ENCODE measurements at places on chromosomes 1 and 21.

- DNase-seq: no peak
These were observed 6.0 kb downstream of the CADM3 start for GRCh38 chr1:159177272-159177907.

GRCh38 chr1:19680644-19681043 is 16.0 kb downstream of the HTR6 start:
- no peak for DNase-seq

DNA sequence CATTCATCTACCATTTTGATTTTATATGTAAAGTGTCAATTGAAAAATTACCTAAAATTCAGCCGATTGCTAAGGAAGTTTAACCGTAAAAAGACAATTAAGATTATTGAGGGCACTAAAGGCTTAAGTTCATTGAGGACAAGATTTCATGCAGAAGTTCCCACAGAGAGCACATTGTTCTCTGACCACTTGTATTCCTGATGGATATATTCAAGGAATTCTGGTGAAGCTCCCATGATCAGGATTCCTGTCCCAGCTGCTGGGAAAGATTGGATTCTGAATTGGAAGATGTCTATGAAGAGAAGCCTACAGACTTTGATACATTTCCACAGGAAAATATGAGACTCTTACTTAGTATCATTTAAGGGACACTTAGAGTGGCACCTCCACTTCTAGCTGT is 209.2 kb upstream of the KCTD3 start:
- DNase-seq: no peak

GRCh38 chr1:8461351-8462110 is 143.6 kb downstream of the SLC45A1 start:
- DNase-seq: no peak

DNA sequence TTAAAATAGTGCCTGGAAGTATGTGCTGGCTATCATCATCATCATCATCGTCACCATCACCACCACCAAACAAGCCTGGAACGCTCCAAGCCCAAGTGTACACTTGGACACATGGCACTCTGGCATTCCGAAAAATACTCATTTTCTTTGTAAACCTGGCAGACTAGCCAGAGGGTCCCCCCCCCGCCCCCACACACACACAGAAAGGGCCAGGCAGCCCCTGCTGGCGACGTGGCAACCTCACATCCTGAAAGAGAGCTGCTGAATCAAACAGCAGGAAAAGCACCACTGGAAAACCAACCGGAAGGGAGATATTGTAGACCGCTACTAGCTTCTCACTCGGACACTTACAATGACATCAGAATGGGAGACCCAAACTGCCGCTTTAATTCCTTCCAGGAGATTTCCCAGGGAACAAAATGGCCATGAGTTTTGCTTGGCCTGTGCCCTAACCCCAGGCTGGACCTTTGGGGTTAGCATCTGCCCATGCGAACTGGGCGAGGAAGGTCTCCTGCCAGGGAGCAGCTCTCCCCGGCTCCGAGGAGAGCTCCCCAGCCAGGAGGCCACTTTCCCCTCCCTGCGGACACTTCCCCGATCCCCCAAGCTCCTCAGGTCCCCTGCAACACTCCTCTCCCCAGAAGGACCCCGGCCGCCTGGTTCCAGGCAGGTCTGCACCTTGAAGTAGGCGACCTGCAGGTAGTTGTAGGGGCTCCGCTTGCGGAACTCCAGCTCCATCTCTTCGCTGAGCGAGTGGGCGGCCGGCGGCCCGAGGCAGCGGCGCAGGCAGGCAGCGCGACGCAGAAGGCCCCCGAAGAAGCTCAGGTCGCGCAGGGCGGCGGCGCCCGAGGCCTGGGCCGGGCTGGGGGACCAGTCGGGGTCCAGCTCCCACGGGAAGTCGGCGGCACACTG is 742 bp downstream of the P3H1 start:
- peak; percentile 52 for DNase-seq

DNA sequence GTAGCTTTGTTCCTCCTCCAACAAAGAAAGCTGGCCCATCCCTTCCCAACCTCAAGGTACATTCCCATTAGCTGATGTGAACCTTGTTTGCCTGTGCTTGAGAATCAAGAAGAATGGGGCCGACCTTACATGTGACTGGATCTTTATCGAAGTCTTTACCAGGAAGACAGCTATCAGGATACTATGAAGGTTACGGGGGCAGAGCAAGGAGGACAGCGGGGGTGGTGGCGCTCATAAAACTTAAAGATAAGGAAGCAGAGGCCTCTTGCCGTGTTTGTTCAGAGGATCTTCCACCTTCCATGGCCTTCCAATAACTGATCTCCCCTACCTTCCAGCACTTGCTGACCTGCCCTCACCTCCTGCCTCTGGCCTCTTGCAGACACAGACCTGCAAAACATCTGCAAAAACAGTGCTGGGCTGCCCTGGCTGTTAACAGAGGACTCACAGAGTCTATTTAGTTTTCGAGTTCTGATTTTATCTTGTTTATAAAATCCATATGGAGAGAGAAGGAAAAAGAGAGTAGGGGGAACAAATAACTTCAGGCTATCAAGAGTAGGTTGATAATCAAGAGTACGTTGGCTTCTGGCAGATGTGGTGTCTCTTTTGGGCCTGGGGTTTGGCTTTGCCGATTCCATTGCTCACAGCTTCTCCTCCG is 198.0 kb downstream of the HUNK start:
- DNase-seq: no peak

- DNase-seq: no peak
These were observed 44.9 kb upstream of the BARHL2 start for GRCh38 chr1:90761781-90762589.

GRCh38 chr21:27795418-27795817 is 828.5 kb upstream of the ADAMTS5 start:
- no peak for DNase-seq

DNA sequence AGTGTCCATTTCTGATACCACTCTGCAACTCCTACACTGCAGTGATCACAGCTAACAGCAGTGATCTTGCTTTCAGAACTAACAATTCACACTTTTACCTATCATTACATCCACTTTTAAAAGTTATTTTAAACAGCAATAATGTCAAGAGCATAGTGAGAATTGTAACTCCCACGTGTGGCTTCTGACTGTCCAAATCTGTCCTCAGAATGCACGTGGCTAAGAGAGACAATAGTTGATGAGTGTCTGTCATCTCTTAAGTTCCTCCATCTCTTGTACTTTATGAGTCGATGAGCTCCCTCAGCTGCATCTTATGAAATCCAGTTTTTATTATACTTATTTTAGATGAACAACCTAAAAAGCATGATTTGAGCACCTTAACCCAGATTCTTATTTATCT is 16.5 kb upstream of the CFHR5 start:
- no peak for DNase-seq

- DNase-seq: no peak
These were observed 94.1 kb upstream of the VANGL1 start for GRCh38 chr1:115547696-115548095.

DNA sequence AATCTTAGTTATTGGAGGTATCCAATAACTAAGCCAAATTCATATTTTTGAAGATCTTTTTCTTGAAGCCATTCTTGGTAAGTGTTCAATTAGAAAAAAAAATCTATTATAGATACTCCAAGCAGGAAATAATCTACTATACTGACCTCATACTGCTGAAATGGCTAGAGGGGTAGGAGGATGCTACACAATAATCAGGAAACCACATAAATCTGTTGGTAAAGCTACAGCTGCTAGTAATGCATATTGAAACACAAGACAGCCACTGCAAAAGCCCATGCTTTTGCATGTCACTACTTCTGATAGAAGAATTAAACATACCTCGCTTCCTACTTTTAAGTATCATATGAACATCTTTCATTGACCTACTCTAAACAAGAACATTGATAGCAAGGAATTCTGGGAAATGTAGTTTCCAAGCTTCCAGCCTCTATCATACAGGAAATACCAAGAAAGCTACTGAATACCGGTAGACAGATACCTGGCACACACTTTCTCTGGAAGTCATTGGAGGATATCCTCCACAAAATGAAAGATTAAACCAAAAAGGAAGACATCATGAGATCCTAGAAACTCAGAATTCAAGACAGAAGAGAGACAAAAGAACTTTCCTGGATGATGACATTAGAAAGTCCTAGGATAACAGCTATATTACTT is 103.0 kb upstream of the VAV3 start:
- no peak for DNase-seq

- peak; percentile 87 for DNase-seq
These were observed at the start of gene KCNC4 for GRCh38 chr1:110209715-110210603. Gene KCNC4, plus strand, starts transcription at chr1:110210314. Its CDS starts 1,186 bp downstream, at chr1:110211500.

DNA sequence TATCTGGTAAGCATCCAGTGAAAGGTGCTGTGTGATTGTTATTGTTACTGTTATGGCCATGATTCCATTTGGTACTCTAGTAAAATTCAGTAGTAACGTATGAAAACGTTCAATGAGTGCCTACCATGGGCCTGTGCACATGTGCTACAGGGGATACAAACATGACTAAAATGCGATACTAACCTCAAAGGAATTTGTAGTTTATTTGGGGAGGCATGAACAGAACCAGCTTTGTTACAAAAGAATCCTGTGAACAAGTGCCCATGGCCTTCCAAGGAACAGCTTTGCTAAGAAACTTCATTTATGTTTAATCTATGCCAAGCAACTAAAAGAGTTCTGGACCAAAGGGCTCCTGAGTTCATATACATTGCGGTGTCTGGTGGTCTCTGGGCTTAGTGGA is 28.7 kb downstream of the PTGFR start:
- no peak for DNase-seq

- DNase-seq: no peak
These were observed 15.4 kb downstream of the RAP1GAP start for GRCh38 chr1:21653744-21654100.

DNA sequence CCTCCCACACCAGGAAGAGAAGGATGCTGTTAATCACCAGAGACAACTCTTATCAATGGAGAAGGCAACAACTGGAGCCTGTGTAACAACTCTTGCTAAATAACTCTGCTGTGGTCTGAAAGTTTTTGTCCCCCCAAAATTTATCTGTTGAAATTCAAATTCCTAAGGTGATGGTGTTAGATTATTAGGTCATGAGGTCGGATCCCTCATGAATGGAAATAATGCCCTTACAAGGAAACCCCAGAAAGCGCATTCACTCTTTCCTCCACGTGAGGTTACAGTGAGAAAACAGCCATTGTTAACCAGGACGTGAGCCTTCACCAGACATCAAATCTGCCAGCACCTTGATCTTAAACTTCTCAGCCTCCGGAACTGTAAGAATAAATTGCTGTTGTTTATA is 141.9 kb upstream of the CXADR start:
- DNase-seq: no peak

- DNase-seq: no peak
These were observed 17.2 kb upstream of the BEND5 start for GRCh38 chr1:48793863-48794262.

GRCh38 chr1:108570128-108570527 is 10.2 kb downstream of the EEIG2 start:
- no peak for DNase-seq

GRCh38 chr1:78086697-78087096 is 40.9 kb downstream of the GIPC2 start:
- no peak for DNase-seq

GRCh38 chr1:181674617-181675016 is 191.3 kb downstream of the CACNA1E start:
- no peak for DNase-seq

DNA sequence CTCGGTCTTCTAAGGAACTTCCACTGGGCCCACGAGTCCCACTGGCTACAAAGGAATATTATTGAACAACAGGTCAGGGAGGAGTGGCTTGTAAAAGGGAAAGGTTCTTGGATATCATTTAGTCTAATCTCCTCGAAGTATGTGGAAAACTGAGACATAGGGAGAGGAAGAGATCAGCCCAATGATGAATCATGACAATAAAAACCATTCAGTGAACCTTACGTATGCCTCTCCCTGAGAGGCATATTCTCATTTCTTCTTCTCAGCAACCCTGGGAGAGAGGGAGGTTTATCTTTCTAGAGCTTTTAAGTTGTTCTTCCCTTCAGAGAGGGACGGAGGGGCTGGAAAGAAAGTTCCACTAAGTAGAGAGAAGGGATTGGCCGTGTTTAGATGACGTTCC is 5.3 kb upstream of the MOB3C start:
- DNase-seq: no peak

DNA sequence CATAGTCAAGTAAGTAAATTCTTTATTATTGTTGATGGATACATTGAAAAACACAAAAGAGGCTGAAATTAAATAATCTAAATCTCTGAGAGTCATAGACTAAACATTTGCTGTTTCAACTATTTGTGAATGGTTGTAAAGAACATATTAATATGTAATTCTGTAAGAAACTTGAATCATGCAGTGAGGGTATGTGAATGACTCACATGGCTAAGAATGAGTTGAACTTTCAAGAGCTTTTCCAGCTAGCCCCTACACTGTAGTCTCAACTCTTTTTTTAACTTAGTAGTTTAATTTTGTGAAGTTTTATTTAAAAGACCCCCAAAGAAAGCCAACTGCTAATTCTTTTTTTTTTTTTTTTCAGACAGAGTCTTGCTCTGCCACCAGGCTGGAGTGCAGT is 588.1 kb downstream of the DPYD start:
- DNase-seq: no peak

GRCh38 chr1:69016468-69016867 is 519.6 kb upstream of the DEPDC1 start:
- DNase-seq: no peak

GRCh38 chr21:34148826-34149558 is 75.6 kb downstream of the MRPS6 start:
- DNase-seq: no peak

DNA sequence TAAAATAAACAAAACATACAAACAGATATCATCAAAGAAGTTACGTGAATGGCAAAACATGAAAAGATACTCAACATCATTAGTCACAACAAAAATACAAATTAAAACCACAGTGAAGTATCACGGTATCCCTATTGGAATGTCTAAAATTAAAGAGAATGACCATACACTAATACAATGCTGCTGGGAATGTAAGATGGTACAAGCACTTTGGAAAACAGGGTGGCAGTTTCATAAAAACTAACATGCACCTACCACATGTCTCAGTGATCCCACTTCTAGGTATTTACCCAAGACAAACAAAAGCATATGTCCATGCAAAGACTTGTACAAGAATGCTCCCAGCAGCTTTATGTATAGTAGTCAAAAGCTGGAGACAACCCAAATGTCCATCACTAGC is 69.1 kb downstream of the HSF2BP start:
- no peak for DNase-seq

- DNase-seq: no peak
These were observed 1891.2 kb downstream of the NCAM2 start for GRCh38 chr21:22889445-22889844.

- no peak for DNase-seq
These were observed 313.0 kb upstream of the PLXNA2 start for GRCh38 chr1:208557046-208557722.

DNA sequence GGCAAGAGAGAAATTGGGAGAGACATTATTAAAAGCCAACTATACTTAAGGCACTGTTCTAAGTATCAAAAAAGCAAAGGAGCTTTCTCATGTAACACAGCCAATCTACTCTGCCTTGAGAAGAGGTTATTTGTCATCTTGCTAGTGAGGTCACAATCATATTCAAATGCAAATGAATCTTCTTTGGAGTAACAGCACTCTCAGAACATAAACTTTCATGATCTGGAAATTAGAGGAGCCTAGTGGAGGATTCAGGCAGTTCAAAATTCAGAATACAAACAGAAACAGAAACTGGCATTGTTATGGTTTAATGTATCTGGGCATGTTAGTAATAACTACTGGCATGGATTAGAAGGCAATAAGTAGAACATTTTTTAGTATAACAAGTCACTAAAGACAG is 57.4 kb downstream of the ARID4B start:
- DNase-seq: no peak

- DNase-seq: no peak
These were observed 7.3 kb downstream of the UQCRHL start for GRCh38 chr1:15799928-15800835.

Measured in stimulated activated CD4-positive, alpha-beta T cell treated with anti-CD3 and anti-CD28 coated beads, Interleukin-12 subunit alpha, Interleukin-12 subunit beta, amount 100 ng/mL, for 4 hours (primary cell).